PC-9 (cell line): ENCODE measurements at places on chromosomes 5 and 9. TPM values are rescaled to one million over a fixed set of nuclear protein-coding genes. Genes with fewer than 3 reads are reported as not detected.

The PCDHA10 gene
- total RNA-seq = not detected in 2 replicates

The KIAA0825 gene
- total RNA-seq = 0.93 and 1.9 TPM in 2 replicates

The CYLC2 gene
- total RNA-seq = not detected in 2 replicates

The GRAMD2B gene
- total RNA-seq = 10.0 and 11.7 TPM in 2 replicates

The KCNN2 gene
- total RNA-seq = not detected in 2 replicates

The DBH gene
- not detected in 2 replicates for total RNA-seq

The PSIP1 gene
- 65.3 and 67.8 TPM in 2 replicates for total RNA-seq

The CCL21 gene
- not detected in 2 replicates for total RNA-seq

The TRIM36 gene
- total RNA-seq = 0.15 and 0.22 TPM in 2 replicates

GRCh38 chr9:110142868-110143481 is 65.0 kb downstream of the C9orf152 start:
- no peak overlapping the region for H3K4me3 ChIP-seq
- peak overlapping the region; percentile 27 for H3K27ac ChIP-seq

- no peaks in the 10 kb centered on the region for H3K27me3 ChIP-seq
- H3K4me1 ChIP-seq = no peaks in the 10 kb centered on the region; the same call in 1 of the 2 replicates
- no peak overlapping the region for H3K27ac ChIP-seq
- no peak for DNase-seq
- no peaks in the 10 kb centered on the region for H3K36me3 ChIP-seq
- no peak overlapping the region for H3K4me3 ChIP-seq
Observed at GRCh38 chr9:107174441-107174840, 108.6 kb upstream of the RAD23B start.

GRCh38 chr5:151228986-151229385 is 5.1 kb upstream of the CCDC69 start:
- peaks cover 2% of the 10 kb centered on the region; the same call in 1 of the 2 replicates for H3K27me3 ChIP-seq
- no peaks in the 10 kb centered on the region for H3K36me3 ChIP-seq
- H3K4me3 ChIP-seq = no peak overlapping the region
- no peak for DNase-seq

- no peak for DNase-seq
- H3K27me3 ChIP-seq = no peaks in the 10 kb centered on the region
- no peak overlapping the region for H3K4me3 ChIP-seq
- H3K27ac ChIP-seq = no peak overlapping the region
- H3K4me1 ChIP-seq = no peaks in the 10 kb centered on the region
Observed at GRCh38 chr5:33415811-33416354, 24.9 kb upstream of the TARS1 start.

DNA sequence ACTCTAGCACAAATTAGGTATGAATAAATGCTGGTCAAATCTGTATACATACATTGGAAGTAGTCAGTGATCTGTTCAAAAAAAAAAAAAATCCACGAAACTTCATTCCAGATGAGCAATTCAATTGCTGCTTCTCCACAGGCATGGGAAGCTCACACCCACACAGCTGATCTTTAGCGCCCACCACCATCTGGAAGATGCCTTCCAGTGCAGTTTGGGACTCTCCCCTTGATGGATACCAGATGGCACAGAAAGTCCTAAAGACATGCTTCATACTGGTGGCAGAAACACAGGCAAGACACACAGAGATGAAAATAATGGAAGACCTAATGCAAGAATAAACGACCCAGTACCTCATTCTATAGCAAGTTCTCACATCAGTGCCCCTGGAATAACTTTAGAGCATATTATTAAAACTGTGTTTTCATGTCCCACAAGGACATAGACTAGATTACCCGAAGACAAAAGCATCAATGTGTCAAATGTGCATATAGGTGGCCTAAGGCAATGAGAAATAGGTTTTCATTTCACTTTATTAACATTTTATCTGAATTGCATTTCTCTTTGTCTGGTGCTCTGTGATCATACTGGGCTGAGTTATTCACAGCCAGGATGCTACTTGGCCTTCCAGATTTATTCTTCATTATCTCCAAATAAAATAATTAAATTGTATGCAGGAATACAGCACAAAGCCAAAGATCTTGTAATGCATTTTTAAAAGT is 135.4 kb upstream of the TAS2R1 start:
- H3K36me3 ChIP-seq = no peaks in the 10 kb centered on the region
- H3K27ac ChIP-seq = no peak overlapping the region
- H3K27me3 ChIP-seq = no peaks in the 10 kb centered on the region
- no peak for DNase-seq
- peaks cover 13% of the 10 kb centered on the region for H3K4me1 ChIP-seq

DNA sequence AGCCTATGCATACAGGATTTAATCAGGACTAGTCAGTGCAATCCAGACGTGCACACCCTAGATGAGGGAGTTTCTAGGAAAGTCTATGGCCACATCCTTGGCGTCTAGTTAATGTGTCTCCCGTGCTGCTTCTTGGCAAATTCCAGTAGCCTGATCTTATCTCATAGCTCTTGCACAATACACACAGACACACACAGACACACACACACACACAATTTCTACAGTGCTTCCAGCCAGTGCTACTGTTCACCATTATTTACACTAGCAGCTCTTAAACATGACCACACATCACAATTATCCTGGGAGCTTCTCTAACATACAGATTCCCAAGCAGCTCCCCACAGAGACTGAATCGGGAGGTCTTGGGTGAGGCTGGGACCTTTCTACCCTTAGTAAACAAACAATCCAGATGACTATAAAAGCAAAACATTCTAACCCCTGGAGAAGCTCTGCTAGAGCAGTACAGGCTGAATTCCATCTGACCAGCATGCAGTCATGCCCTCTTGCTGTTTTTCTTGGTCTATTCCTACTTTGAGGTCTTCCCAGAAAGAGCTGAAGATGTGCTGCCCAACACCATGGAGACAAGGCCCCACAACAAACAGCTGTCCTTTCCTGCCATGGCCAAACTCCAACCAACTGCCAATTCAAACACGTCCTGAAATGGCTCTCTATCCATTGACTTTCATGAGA is 236.6 kb downstream of the DEPDC1B start:
- H3K27me3 ChIP-seq = no peaks in the 10 kb centered on the region
- H3K27ac ChIP-seq = no peak overlapping the region

- no peak for DNase-seq
- H3K27me3 ChIP-seq = no peaks in the 10 kb centered on the region
- H3K27ac ChIP-seq = no peak overlapping the region
- H3K4me3 ChIP-seq = no peak overlapping the region
- no peaks in the 10 kb centered on the region for H3K4me1 ChIP-seq
Observed at GRCh38 chr5:94983861-94984535, 300.9 kb downstream of the MCTP1 start.

DNA sequence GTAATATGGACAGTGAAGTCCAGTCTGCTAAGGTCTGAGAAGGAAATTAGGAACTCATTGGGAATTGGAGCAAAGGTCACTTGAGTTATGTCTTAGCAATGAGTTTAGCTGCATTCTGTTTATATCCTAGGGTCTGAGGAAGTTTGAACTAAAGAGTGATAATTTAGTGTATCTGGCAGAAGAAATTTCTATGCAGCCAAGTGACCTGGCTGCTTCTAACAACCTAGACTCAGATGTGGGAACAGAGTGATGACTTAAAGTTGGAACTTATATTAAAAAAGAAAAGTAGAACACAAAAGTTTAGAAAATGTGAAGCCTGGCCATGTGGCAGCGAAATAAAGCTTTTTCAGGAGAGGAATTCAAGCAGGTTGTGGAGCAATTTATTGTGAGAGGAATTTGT is 106.2 kb downstream of the PRDM9 start:
- H3K4me3 ChIP-seq = no peak overlapping the region
- H3K36me3 ChIP-seq = no peaks in the 10 kb centered on the region
- no peaks in the 10 kb centered on the region for H3K4me1 ChIP-seq
- no peak for DNase-seq
- H3K27me3 ChIP-seq = no peaks in the 10 kb centered on the region

DNA sequence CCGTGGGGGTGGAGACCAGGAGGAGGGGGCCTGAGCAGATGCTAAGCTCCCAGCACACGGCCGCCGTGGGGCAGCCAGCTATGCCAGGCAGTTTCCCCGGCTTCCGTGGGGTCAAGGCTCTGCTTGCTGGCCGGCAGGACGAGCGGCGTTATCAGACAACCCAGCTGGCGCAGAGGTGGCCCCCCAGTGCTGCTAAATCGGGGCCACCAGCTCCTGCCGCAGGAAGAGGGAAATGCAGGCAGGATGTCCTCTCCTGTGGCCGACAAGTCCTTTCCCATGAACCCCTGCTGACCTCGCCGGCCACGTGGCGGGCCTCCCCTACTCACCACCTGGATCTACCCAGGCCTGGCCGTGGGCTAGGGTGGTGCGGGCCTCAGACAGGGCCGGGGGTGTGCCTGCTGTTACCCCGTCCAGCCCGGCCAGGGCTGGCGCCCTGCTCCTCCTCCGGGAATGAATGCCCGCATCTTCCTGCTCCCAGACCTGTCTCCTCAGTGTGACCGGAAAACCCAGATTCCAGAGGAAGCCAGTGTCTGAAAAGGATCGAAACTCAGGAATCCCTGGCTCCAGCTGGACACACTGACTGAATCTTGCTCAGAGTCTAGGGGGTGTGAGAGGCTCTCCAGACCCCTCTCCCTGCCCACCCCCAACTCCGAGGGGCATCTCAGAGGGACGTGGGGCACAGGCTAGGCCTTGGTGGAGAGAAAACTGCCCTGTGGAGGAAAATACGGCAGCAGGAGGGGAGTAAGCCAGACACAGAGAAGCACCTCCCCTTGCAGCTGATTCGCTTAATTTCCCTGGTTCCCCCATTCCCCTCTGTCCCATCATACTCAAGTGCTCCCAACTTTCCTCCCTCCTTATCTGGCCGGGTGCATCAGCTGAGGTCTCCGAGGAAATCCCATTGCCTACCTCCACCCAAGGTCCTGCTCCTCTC is 3.9 kb downstream of the FLT4 start:
- H3K4me1 ChIP-seq = no peaks in the 10 kb centered on the region
- DNase-seq = no peak
- peaks cover 82% of the 10 kb centered on the region for H3K27me3 ChIP-seq

GRCh38 chr9:23842565-23843129 is 16.6 kb upstream of the ELAVL2 start:
- no peaks in the 10 kb centered on the region for H3K27me3 ChIP-seq
- no peak overlapping the region for H3K4me3 ChIP-seq
- no peaks in the 10 kb centered on the region for H3K36me3 ChIP-seq
- H3K27ac ChIP-seq = no peak overlapping the region
- no peak for DNase-seq

GRCh38 chr5:139133282-139133681 is 64.9 kb downstream of the SIL1 start:
- H3K27me3 ChIP-seq = no peaks in the 10 kb centered on the region
- no peak overlapping the region for H3K27ac ChIP-seq

DNA sequence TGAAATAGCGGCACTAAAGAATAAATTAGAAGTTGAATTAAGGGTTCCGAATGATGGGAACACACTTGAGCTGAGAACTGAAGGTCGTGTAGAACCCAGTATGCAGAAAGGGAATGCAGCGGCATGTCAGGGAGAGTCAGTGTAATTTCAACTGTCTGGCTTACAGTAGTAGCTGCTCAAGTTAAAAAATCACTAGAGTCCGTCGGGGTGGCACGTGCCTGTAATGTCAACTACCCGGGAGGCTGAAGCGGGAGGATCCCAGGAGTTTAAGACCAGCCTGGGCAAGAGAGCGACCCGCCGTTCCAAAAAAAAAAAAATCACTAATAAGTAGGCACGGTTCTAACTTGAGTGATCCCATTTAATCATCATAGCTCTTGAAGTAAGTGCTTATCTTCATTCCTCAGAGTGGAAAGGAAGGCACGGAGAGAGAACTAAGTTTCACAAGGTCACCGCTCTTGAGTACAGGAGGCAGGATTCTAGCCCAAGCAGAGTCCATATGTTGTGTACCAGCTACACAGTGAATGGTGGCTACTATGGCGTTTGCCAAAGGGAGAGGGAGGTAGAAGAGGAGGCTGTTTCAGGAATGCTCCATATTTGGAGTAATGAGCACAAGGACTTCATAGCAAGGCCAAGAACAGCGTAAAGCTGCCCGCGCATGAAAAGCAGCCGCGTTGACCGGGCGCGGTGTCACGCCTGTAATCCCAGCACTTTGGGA is 831 bp downstream of the RMRP start:
- peaks cover 32% of the 10 kb centered on the region for H3K4me1 ChIP-seq
- H3K27ac ChIP-seq = peak overlapping the region; percentile 94
- peak; percentile 35 for DNase-seq
- H3K27me3 ChIP-seq = no peaks in the 10 kb centered on the region
- peak overlapping the region; percentile 45; the same call in 1 of the 2 replicates for H3K4me3 ChIP-seq

GRCh38 chr5:90483206-90483605 is 8.5 kb downstream of the POLR3G start:
- H3K4me3 ChIP-seq = no peak overlapping the region
- H3K27ac ChIP-seq = no peak overlapping the region
- H3K36me3 ChIP-seq = no peaks in the 10 kb centered on the region
- no peaks in the 10 kb centered on the region for H3K27me3 ChIP-seq
- no peak for DNase-seq

DNA sequence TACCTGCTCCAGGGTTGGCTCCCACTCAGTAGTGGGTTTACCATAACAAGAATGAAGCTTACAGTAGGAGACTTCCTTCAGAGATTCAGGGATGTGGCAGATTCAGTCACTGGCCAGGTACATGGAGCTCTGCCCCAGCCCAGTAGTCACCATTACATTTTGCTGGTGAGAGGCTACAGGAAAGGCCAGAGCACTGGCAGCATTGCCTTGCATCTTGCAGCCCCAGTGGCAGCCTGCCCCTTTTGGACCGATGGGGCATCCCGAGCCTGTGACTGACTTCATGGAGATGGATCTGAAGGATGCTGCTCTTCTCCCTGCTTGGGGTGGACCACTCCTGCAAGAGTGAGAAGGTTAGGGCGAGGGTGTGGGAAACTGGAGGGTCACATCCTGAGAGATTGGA is 16.8 kb downstream of the TAS2R1 start:
- no peak for DNase-seq
- H3K27me3 ChIP-seq = no peaks in the 10 kb centered on the region
- no peak overlapping the region for H3K27ac ChIP-seq
- no peaks in the 10 kb centered on the region for H3K36me3 ChIP-seq
- H3K4me1 ChIP-seq = 0 out of 2 replicates have a peak, but pooled peaks cover 8% of the 10 kb centered on the region

DNA sequence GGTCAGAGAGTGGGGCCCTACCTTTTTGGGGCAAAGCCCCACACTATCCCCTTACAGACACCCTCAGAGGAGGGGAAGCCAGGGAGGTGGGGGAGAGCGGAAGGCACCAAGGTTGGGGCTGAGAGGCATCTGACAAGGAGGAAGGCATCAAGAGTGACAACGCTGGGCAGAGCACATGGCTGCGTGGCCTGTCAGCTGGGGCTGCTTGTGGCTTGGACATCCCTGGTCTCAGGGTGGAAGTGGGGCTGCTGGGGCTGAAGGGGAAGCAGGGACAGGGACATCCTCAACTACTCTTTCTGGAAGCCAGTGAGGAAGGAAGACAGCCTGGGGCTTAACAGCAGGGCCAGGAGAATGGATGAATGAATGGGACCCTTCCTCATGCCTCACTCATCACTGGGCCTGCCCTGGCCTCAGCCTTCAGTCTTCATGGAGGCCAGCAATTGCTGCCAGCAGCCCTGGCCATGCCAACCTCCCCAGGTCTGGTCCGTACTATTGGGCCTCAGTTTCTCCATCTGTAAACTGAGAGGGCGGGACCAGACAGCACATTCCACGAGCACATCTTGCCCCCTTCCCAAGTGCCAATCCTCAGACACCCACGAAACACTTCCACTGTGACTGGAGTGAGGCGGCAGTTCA is 993 bp upstream of the RALGDS start:
- peaks cover 18% of the 10 kb centered on the region for H3K4me1 ChIP-seq
- H3K4me3 ChIP-seq = no peak overlapping the region; the same call in 1 of the 2 replicates
- no peaks in the 10 kb centered on the region for H3K36me3 ChIP-seq
- H3K27me3 ChIP-seq = no peaks in the 10 kb centered on the region

- no peaks in the 10 kb centered on the region for H3K27me3 ChIP-seq
- H3K4me3 ChIP-seq = no peak overlapping the region
- DNase-seq = no peak
- H3K27ac ChIP-seq = no peak overlapping the region
- no peaks in the 10 kb centered on the region for H3K36me3 ChIP-seq
Observed at GRCh38 chr9:35522700-35523099, 32.8 kb downstream of the RUSC2 start.

GRCh38 chr5:39774605-39775004 is 349.8 kb upstream of the DAB2 start:
- H3K4me3 ChIP-seq = no peak overlapping the region
- no peak overlapping the region for H3K27ac ChIP-seq
- no peak for DNase-seq
- peaks cover 10% of the 10 kb centered on the region; the same call in 1 of the 2 replicates for H3K4me1 ChIP-seq
- no peaks in the 10 kb centered on the region for H3K27me3 ChIP-seq
